Testis (tissue), 5 donors: ENCODE measurements at places on chromosomes 1 and 21.

DNA sequence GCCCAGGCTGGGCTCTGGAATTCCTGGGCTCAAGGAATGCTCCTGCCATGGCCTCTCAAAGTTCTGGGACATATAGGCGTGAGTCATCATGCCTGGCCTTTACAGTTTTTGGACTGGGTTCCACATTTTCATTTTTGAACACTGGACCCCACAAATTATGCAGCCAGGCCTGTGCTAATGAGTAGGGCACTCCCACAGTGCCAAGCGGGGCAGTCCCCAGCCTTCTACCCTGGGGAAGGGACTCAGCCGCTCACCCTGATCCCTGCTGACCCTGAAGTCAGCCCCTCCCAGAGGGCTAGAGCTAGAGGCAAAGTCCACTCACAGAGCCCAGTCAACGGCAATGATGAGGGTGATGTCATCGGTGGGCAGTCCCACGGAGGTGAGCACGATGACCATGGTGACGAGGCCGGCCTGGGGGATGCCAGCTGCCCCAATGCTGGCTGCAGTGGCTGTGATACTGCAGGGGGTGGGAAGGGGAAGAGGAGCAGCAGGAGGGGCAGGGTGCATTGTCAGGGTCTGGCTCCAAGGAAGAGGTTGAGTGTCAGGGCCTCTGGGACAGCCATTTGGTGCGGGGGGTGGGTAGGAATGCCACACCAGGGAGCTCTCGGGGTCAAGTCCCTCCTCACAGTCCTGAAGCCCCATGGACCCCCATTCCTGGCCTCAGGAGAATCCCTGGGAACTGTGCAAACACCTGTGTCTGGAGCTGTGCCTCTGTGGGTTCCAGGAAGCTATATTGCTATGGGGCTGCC lies 27.6 kb downstream of the PODN start:
- no peak overlapping the region for H3K4me3 ChIP-seq
- no peak for DNase-seq
- no peaks in the 10 kb centered on the region for H3K27me3 ChIP-seq
- H3K27ac ChIP-seq, result no peak overlapping the region
- H3K4me1 ChIP-seq, result no peaks in the 10 kb centered on the region

- no peaks in the 10 kb centered on the region for H3K27me3 ChIP-seq
- peaks cover 28% of the 10 kb centered on the region for H3K4me1 ChIP-seq
- H3K27ac ChIP-seq, result no peak overlapping the region
- H3K36me3 ChIP-seq, result no peaks in the 10 kb centered on the region
- no peak for DNase-seq
- H3K4me3 ChIP-seq, result no peak overlapping the region
These were observed 84.3 kb upstream of the ARHGAP29 start for GRCh38 chr1:94321662-94322061.

GRCh38 chr1:4380564-4381168 lies 273.7 kb upstream of the AJAP1 start:
- no peak overlapping the region for H3K27ac ChIP-seq
- H3K27me3 ChIP-seq, result no peaks in the 10 kb centered on the region
- H3K4me3 ChIP-seq, result no peak overlapping the region
- no peaks in the 10 kb centered on the region for H3K4me1 ChIP-seq
- no peak for DNase-seq

- H3K4me1 ChIP-seq, result no peaks in the 10 kb centered on the region
- no peak overlapping the region for H3K4me3 ChIP-seq
- DNase-seq, result no peak
- no peaks in the 10 kb centered on the region for H3K36me3 ChIP-seq
- H3K27me3 ChIP-seq, result no peaks in the 10 kb centered on the region
These were observed 353.4 kb upstream of the PLXNA2 start for GRCh38 chr1:208597571-208597970.

GRCh38 chr21:42232176-42232825 lies 13.4 kb downstream of the ABCG1 start:
- no peaks in the 10 kb centered on the region for H3K27me3 ChIP-seq
- no peak overlapping the region for H3K4me3 ChIP-seq
- no peaks in the 10 kb centered on the region for H3K36me3 ChIP-seq

DNA sequence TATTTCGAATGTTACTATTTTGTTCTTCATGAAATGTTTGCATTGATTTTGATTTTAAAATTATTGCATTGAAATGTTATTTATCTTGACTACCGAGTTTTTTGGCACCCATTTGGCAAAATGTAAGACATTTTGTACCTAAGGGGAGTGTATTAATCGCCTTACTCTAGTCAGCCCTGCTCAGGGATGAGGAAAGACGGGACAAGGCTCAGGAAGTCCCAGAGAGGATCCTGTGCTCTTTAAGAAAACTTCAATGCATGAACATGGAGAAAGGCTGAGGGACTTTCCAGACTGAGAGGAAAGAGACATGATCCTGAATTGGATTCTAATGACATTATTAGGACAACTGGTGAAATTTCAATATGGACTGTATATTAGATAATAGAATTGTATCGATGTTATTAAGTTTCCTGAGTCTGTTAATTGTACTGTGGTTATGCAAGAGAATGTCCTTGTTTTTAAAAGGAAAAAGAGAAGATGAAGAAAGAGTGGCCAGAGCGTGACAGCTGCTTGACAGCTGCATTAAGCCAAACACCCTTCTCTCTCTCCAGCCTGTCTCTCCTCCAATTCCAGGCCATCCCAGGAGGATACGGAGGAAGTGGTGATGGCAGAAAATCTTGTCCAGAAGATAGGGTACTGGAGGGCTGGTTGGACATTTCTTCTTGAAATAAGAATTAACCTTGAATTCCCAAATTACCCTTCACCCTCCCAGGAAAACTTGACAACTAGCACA lies 66.0 kb downstream of the PLEKHA6 start:
- H3K36me3 ChIP-seq, result no peaks in the 10 kb centered on the region
